ENCODE measurements at places on chromosomes 13 and 19.

GRCh38 chr19:27714857-27715256 is 1498.1 kb downstream of the UQCRFS1 start:
- no peak for DNase-seq

GRCh38 chr19:15173746-15174404 is 26.9 kb downstream of the NOTCH3 start:
- DNase-seq: no peak

DNA sequence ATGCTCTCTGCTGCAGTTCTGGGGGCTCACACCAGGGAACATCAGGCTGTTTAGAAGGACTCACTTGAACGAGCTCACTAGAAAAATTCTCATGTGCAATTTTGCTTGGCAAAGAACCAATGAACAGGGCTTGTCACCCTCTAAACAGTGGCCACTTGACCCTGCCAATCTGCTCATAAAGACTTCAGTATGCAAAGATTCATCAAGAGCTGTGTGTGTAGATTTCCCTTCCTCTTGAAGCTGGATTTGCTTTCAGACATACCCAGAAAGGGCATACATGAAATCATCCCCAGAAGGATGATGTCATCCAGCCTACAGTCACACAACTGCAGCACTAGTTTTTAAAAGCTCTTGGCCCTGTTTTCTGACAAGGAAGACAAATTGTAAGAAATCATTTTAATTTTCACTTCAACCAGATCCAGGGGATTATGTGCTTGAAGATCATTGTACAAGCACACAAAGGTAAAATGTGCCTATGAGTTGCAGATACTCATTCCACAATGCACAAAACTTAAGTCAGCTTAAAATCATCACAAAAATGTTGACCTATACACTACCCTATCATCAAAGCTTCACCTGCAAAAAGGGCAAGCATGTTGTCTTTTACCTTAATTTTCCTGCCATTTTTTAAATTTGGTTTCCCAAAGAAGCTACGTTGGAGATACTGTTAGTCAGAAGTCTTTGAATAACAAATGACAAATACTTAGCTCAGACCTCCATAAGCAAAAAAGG is 5.2 kb upstream of the STK24 start:
- DNase-seq: no peak

DNA sequence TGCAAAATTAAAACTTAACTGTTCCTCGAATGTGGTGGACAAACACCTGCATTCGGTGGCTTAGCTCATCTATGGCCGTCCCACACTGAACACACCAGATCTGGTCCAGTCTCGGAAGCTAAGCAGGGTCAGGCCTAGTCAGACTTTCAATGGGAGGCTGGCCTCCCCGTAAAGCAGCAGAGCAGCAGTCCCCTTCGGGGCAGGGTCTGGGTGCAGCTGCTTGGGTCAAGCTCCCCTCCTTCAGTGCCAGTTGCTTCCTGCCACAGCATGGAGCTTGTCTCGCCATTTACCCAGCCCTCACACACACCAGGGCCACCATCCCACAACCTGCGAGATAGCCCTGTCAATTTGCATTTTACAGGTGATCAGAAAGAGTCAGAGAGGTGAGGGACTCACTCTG is 93.2 kb downstream of the TUBA3C start:
- DNase-seq: no peak

DNA sequence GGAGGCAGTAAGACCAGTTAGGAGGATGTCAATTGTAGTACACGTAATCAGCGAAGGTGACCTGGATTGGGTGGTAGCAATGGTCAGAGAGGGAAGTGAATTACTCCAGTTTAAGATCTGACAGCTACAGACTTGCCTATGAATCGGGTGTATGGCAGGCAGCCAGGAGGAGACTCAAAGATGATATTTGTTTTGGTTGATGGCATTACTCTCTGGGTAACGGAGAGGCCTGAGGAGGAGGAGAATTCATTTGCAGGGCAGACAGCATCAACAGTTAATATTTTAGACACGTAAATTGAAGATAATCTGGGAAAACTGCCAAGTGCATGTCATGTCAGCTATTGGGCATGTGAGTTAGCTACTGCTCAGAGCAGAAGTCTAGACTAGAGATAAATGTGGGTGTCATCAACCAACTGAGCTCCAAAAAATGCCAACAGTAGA is 109.2 kb downstream of the SGCG start:
- DNase-seq: peak; percentile 22

DNA sequence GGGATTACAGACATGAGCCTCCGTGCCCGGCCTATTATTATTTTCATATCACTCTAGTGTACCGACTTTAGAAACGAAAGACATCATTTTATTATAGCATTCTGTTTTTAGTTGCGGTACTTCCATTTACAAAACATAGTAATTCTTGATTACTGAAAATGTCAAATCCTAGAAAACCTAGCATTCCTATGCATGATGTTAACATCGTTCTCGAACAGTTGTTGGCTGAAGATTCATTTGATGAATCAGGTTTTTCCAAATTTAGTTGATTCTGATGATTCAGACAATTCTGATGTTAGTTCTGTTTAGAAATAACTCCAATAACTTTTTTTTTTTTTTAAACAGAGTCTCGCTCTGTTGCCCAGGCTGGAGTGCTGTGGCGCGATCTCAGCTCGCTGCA is 11.5 kb upstream of the MTRF1 start:
- no peak for DNase-seq

- DNase-seq: no peak
These were observed 166.6 kb downstream of the PTPRS start for GRCh38 chr19:5173993-5174392.

GRCh38 chr13:24911133-24911908 is 147.4 kb downstream of the RNF17 start:
- DNase-seq: no peak

DNA sequence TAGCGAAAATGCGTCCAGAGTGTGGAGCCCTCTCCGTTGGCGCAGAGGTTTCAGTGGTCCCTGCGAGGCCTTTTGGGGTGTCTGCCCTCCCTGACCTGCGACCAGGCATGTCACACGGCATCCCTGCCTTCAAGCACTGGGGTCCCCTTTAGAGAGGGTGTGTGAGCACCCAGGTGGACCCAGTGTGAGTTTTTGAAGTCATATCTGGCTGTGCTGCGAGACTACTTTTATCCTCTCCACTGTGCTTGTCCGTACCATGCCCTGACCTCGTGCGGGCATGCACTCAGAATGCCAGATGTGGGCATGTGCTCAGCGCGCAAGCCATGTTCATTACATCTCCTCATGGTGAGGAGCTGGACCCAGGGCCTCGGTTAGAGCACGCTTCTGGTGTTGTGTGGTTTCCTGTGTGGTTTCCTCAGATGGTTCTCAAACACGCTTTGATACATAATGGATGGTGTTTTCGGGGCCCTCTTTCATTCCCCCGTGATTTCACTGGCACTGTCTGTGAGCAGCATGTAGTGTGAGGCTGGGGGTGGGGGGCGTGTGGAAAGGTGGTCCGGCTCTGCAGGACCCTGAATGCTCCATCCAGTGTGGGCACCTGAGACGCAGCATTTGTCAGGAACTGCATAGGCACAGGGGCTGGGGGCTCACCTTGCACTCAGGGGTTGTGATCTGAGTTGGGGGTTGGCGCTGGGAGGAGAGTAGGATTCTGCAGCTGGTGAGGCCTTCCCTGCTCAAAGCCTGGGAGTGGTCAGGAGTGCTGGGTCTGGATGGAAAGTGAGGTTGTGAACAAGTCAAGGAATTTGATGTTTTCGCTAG is 2.3 kb downstream of the TFDP1 start:
- no peak for DNase-seq

DNA sequence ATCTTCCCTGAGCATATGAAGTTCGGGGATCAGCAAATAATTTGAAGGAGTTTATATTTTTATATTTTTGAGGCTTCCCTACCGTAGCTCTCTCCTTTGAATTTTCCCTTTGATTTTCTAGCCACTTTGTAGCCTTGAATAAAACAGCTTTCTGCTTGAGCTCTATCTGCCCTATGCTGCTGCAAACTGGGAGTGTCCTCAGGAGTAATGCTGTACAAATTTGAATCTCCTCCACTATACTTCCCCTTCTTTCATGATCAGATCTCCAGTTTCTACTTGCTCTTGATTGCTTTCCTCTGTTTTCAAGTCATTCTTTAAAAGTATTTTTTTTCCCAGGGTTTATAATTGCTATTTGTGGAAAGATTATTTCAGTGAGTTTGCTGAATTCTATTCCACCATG is 14.6 kb downstream of the PDS5B start:
- no peak for DNase-seq

GRCh38 chr19:47471733-47472457 is at the start of gene SLC8A2:
SLC8A2 (minus strand) TSS chr19:47471893; CDS start chr19:47466403, 5,490 bp downstream.
- peak; percentile 67 for DNase-seq

Data from Ammon's horn (tissue), 1 donor.